ENCODE measurements at places on chromosomes 3 and 15.

DNA sequence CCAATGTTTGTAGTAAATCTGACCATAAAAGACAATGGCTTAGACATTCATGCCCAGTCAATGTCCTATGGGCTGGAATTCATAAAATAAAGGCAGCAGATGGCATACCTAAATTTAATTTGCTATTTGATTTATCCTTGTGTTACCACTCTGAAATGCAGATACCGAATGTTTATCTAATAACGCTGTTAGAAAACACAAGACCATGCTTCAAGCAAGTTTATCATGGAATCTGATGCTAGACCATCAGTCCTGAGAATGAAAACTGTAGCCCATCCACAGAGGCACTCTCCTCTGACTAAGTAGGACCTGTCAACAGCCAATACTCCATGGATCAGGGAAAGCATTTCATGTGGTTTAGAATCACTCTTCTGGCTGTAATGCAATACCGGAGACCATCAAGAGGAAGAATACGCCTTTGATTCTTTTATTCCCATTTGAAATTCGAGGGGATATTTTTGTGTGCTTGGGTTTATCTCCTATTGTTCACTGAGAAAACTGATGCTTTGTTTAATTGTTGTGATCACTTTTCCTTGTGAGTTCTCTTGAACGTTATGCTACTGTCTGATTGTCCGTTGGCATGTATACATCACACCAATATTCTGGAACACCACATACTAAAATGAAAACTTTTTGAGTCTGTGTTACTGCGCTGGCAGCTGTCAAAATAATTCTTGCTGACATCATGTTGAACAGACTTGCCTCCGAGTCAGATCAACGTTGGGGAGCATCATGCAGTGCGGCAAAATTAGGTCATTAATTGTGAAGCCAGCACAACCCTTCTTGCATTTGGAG is 12.1 kb upstream of the CPB1 start:
- DNase-seq, result no peak

DNA sequence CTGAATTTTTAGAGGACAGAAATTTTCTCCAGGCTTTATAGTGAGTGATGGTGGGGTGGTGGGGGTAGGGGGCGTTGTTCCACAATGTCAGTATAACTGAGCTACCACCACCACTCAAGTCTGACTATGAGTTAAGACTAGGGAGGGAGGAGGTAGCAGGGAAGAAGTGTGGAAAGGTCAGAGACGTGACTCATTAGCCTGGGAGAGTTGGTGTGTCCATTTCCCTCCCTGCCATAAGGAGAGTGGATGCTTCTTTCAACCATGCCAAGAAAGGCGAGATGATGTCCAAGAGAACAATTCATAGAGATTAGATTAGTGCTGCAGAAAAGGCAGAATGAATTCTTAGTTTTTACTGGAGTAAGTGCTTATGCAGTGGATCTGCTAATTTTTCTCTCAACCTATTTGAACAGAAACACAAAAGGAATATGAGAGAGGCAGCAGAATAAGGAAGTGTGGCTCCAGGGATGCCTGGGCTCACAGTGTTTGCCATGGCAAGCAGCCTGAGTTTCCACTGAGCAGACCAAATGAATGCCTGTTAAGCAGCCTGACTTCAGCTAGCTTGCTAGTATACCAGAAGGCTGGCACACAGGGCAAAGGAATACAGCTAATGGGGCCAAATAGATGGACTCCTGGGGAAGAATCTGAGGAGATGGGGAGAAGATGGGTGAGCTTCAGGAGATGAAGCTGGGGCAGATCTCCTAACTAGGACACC is 708.9 kb downstream of the NTRK3 start:
- DNase-seq, result no peak

GRCh38 chr3:4687167-4687566 is 194.0 kb downstream of the ITPR1 start:
- no peak for DNase-seq

GRCh38 chr15:31302029-31302657 is 24.5 kb upstream of the KLF13 start:
- no peak for DNase-seq

- DNase-seq, result no peak
Measured at GRCh38 chr15:81013396-81013929, 12.7 kb downstream of the TLNRD1 start.

DNA sequence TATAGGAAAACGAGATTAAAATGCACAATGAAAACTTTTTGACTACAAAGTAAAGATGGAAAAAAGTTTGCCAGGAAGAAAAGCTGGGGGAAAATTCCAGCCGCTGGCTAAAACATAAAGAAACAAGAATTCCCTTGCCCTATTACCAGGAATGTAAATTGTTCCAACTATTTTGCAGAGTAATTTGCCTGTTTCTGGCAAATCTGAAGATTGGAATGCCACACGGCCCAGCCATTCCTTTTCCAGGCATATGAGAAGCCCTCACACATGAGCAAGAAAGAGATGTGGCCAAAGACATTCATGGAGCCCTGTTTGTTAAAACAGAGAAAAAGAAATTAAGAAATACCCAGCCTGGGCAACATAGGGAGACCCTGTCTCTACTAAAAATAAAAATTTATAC is 8.4 kb upstream of the GATA2 start:
- no peak for DNase-seq

DNA sequence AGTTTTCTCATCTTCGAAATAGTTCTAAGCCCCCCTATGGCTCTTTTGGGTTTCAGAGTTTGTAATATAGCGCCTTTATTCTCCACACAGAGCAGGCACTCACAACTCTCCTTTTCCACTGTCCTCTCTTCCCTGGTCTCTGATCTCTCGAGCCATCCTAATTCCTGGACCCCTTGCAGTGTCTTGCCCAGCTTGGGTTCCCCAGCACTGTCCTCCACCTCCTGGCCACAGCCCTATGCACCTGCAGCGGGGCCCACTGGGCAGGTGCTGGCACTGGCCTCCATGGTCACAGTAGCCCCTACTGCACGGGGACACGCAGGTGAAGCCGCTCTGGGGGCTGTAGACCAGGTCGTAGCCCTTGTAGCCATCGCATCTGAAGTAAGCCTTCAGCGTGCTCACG is 27.9 kb downstream of the MUC20 start:
- DNase-seq, result no peak

- DNase-seq, result no peak
Measured at GRCh38 chr3:132657869-132658747, 1.5 kb downstream of the ACAD11 start.

DNA sequence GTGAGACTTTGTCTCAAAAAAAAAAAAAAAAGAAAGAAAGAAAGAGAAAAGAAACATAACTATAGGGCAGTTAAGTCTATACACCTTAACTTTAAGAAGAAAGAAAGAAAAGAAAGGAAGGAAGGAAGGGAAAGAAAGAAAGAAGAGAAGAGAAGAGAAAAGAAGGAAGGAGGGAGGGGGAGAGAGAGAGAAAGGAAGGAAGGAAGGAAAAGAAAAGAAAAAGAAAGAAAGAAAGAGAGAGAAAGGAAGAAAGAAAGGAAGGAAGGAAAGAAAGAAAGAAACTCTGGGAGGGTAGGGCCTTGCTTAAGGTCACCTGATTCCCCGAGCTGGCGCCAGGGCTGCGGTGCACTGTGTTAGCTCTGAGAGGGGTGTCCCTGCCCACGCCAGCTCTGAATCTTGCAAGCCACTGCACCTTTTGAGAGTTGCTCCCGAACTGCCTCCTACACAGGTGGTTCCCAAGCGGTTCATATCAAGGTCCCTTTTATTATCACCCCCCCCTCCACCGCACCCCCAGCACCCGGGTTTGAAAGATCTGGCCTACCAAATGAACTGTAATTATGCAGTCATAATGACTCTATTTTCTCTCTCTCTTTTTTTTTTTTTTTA is 39.2 kb upstream of the VPS8 start:
- DNase-seq, result no peak

DNA sequence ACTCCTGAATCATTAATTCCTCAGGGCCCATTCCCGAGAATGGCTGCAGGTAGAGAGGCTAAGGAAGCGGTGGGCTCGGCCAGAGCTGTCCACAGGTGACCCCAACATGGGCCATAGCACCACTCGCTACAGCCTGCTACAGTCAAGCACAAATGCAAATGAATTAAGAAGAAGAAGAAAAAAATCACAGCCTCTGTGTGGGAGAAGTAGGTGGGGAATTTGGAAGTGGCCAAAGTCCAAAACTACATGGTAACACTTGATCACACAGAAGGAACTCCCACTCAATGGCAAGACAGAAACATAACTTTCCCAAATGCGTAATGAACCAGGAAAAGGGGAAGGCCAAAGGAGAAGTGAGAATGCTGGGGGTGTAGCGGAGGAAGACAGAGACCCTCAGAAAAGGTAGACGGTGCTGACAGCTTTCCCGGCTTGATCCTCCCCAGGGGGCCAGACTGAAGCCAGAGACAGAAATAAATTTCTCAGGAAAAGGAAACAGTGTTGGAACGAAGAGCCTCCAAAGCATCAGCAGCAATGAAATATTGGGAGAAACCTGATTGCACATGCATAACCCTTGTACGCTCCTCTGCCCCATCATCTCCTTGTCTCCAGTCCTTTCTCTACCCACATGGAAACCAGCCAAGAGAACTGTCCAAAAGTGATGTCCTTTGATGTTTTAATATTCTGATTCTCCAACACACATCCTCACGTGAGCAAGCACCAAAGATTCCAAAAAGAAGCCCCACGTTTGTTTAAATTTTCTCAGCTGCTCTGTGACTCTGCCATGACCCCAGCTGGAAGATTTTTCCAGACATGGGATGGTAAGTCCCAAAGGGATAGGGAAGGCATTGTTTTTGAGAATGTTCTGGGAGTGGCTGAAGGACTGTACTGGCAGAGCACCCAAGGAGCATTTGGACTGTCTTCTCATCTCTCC is 107.6 kb downstream of the OXNAD1 start:
- no peak for DNase-seq

GRCh38 chr15:60520825-60521368 is 42.0 kb upstream of the ICE2 start:
- DNase-seq, result peak; percentile 82

- DNase-seq, result no peak
Measured at GRCh38 chr15:76846782-76847181, 58.4 kb downstream of the SCAPER start.

DNA sequence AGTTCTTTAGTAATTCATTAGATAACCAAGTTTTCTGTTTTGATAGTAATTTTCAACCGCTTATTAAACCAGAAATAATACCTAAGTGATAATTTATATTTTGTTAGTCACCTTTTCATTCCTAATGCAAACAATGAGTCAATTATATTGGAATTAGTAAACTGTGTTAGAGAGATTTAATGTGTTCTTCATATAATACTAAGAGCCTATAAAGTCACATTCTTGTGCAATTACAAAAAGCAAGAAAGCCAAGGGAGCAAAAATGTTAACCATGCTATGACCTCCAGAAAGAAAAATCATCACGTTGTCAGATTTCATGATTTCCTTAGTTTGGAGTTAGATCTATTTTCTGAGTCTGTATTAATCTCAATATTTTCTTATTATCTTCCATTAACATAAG is 108.8 kb upstream of the SAMMSON start:
- DNase-seq, result no peak

DNA sequence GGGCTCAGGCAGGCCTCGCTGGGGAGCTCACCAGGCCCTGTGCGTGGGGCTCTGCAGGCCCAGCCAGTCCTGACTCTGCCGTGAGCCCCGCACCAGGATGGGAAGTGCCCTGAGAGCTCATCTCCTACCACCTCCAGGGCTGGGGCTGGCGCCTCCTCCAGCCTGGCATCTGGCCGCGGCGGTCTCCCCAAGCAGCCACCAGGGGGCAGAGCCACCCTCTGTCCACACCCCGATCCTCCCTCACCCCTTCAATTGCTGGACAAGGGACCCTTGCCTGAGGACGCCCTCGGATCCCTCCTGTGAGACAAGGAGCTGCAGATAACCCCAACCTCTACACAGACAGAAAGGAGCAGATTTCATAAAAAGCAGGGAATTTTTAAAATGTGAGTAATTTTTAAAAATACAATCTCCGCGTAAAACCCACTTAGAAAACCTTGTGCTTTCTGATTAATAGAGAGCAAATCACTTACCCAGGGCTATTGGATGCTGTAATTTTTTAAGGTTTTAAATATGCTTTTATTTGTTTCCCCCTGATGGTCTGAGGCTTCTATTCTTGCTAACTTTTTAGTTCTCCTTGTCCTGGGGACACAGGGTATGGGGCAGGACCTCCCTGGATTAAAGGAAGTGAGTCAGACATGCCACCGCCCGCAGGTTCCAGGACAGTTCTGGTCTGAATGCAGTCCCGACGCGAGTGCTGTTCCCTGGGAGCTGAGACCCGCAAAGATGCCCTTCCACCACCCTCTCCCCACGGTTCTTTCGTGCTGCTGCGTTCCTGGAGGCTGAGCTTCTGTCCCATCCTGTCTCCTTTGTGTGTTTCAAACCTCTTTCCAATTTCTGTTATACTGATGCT is 52.3 kb upstream of the CHRNA7 start:
- peak; percentile 73 for DNase-seq

GRCh38 chr3:5264093-5264600 is 76.6 kb downstream of the EDEM1 start:
- DNase-seq, result no peak

- DNase-seq, result no peak
Measured at GRCh38 chr15:28131946-28132345, 32.8 kb upstream of the OCA2 start.

GRCh38 chr3:148792516-148792915 is 35.1 kb upstream of the CPB1 start:
- no peak for DNase-seq

- no peak for DNase-seq
Measured at GRCh38 chr3:183148056-183148455, 14.5 kb downstream of the LAMP3 start.

- no peak for DNase-seq
Measured at GRCh38 chr15:43229977-43230376, 9.2 kb upstream of the EPB42 start.

- DNase-seq, result no peak
Measured at GRCh38 chr3:11953778-11954177, 50.4 kb upstream of the SYN2 start.

DNA sequence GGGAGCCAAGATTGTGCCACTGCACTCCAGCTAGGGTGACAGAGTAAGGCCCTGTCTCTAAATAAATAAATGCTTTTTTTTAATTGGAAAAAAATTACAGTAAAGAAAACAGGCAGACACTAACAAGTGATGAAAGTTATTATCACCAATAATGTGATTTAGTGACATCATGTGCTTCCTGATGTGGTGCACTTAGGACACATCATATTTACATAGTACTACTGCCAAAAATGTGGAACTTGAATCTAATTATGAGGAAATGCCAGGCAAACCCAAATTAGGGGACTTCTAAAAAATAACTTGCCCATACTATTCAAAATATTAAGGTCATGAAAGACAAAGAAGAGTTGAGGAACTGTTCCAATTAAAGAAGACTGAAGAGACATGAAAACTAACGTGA is 30.8 kb downstream of the MAP4 start:
- DNase-seq, result no peak

DNA sequence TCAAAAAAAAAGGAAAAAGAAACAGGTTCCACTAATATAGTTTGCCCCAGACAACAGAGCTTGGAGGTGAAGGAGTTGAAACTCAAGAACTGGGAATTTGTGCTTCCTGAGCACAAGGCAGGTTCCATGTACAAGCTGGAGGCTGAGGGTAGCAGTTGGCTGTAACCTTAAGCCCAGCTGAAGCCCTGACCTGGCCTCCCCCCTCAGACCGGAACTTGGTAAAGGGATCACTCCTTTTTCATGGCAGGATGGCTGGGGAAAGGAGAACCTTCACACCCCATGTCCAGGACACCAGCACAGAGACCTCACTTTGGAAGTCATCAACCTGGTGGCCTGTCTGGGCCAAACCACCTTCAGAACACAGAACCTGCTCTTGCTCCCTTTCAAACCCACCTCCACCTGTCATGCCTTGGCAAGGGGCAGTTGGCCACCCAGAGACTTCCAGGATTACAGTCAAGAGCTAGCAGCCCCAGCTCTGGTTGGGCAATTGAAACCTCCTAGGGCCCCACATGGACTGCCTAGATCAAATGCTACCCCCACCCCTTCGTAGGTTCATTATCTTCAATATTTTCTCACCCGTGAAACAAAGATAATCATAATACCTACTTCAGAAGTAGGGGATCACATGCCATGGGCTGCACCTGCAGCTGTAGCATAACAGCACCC is 3.5 kb downstream of the RPL29 start:
- DNase-seq, result no peak

Measured in activated T-cell treated with anti-CD3 and anti-CD28 coated beads, Interleukin-2, amount 50 U/mL, for 24 hours (primary cell).